PC-3 (cell line): ENCODE measurements at places on chromosomes 11 and 22. TPM values are rescaled to one million over a fixed set of nuclear protein-coding genes. Genes with fewer than 3 reads are reported as not detected.

- DNase-seq: no peak
- no peaks in the 10 kb centered on the region for H3K27me3 ChIP-seq
- H3K4me1 ChIP-seq: no peaks in the 10 kb centered on the region
- H3K27ac ChIP-seq: no peak overlapping the region
- no peaks in the 10 kb centered on the region; the same call in 1 of the 2 replicates for H3K36me3 ChIP-seq
- H3K4me3 ChIP-seq: no peak overlapping the region
Measured at GRCh38 chr11:31798057-31798553, 13.0 kb downstream of the PAX6 start.

- H3K4me1 ChIP-seq: no peaks in the 10 kb centered on the region
- no peak for DNase-seq
- H3K27me3 ChIP-seq: no peaks in the 10 kb centered on the region
- no peak overlapping the region for H3K4me3 ChIP-seq
Measured at GRCh38 chr22:32880061-32880460, 78.6 kb downstream of the TIMP3 start.

Gene NCAM1
- total RNA-seq: not detected in 2 replicates

Gene RBM14
- 79.3 and 119 TPM in 2 replicates for total RNA-seq

Gene NOX4
- not detected in 2 replicates for total RNA-seq

DNA sequence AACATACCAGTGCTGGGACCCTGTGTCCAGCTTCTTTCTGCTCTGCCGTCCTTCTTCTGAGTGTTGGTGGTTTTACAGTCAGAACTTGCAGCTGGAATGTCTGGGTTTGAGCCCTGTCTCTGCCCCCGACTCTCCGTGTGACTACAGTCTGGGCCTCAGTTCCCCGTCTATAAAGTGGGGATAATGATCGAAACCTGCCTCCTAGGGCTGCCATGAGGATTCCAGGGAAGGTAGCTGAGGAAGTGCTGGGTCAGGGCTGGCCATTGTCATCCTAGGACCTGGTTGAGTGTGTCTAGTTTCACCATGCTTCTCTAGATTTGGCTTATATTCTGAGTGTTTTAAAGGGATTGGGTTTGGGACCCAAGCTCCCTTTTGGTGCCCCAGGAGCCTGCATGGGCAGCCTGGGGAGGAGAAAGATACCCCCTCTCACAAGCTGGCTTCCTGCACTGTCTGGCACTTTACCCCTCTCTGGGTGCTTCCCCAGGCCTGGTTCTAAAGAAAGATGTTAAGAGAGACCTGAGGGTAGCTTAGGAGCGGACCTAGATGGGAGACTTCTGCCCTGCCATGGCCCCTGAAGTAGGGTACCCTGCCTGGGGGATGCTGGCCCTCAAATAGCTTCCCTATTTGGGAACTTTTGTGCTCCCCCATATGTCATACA is 49.9 kb downstream of the TSPAN18 start:
- H3K27me3 ChIP-seq: peaks cover 31% of the 10 kb centered on the region
- no peak overlapping the region for H3K4me3 ChIP-seq
- DNase-seq: no peak
- no peak overlapping the region for H3K27ac ChIP-seq
- H3K36me3 ChIP-seq: no peaks in the 10 kb centered on the region

GRCh38 chr11:113296447-113297205 is 17.8 kb upstream of the TTC12 start:
- DNase-seq: no peak
- H3K27ac ChIP-seq: no peak overlapping the region
- H3K36me3 ChIP-seq: no peaks in the 10 kb centered on the region
- peaks cover 24% of the 10 kb centered on the region for H3K27me3 ChIP-seq
- no peak overlapping the region for H3K4me3 ChIP-seq

DNA sequence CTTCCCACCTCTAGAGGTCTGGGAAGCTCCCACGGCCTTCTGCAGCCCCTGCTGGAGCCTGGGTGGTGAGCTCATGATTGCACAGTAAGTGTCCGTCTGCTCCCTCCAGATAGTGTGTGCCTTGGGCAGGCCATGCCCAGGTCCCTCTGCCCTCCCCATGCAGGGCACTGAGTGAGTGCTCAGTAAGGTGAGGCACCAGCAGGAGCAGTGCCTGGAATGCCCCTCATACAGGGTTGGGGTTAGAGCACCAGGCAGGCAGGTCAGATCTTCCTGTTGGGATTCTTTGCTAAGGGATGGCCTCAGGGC is 50.3 kb downstream of the NAT10 start:
- no peak overlapping the region for H3K4me3 ChIP-seq
- H3K36me3 ChIP-seq: 0 out of 2 replicates have a peak, but pooled peaks cover 2% of the 10 kb centered on the region
- H3K27me3 ChIP-seq: no peaks in the 10 kb centered on the region
- DNase-seq: no peak
- H3K4me1 ChIP-seq: no peaks in the 10 kb centered on the region
- no peak overlapping the region for H3K27ac ChIP-seq

GRCh38 chr11:11113626-11114025 is 239.4 kb downstream of the CSNK2A3 start:
- H3K27me3 ChIP-seq: peaks cover 43% of the 10 kb centered on the region
- no peak for DNase-seq
- no peaks in the 10 kb centered on the region for H3K36me3 ChIP-seq
- no peak overlapping the region for H3K4me3 ChIP-seq
- H3K4me1 ChIP-seq: no peaks in the 10 kb centered on the region
- no peak overlapping the region for H3K27ac ChIP-seq

DNA sequence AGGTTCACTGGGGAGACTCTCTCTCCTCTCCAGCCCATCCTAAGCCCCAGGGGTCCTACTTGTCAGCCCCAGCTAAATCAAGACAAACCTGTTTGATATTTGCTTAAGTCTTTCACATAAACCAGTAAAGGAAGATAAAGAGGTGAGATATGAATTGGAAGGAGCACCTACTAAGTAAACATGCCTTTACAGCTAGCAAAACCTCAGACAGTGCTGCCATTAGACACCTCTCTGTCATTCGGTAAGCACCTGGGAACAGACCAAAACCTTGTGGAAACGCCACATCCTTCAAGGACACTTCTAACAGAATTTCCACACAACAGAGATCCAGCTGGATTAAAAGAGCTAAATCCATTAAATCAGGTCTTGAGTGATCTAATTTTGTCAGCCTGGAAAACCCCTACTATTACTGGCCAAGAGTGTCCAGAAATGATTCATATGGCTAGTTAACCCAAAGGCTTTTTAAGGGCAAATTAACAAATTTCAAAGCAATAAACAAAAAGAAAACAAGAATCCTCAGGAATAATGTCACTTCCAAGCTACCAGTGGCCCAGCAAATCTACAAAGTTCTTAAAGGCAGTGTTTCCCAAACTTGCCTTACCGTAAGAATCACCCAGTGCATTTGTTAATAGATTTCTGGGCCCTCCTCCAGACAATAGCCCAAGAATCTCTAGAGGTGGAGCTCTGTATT is 2.4 kb downstream of the VPS37C start:
- peaks cover 36% of the 10 kb centered on the region for H3K36me3 ChIP-seq
- peak overlapping the region; percentile 83 for H3K27ac ChIP-seq
- peak overlapping the region; percentile 55 for H3K4me3 ChIP-seq
- H3K27me3 ChIP-seq: no peaks in the 10 kb centered on the region
- peaks cover 45% of the 10 kb centered on the region for H3K4me1 ChIP-seq
- peak; percentile 93 for DNase-seq

DNA sequence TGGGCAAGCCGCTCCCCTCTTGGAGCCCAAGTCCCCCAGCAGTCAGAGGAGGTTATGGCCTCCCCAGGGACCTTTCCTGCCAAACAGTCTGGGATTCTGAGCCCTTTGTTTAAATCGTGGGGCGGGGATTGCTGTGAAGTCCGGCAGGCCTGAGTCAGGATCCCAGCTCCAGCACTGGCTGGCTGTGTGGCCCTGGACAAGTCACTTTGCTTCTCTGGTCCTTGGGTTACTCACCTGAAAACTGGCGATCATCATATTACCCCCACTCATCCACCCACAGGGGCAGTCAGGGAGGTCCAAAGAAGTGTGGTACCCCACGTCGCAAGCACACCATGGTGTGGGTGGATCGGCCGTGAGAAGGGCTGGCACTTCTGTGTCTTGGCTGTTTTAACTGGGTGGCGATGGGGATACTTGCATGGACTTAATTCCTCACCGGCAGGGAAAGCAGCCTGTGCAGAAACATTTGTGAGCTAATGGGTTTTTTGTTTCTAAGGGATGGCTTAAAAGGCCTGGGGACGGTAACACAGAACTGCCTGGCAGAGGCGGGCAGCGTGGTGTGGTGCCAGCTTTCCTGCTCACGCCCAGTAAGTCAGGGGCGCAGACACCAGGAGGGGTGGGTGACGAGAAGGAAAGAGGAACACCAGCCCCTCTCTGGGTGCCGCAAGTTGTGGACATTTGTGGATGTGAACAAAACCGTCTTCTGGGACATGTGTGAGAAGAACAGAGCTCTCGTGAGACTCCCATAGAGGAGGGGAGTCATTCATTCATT is 31.6 kb upstream of the PRR5 start:
- no peak overlapping the region for H3K27ac ChIP-seq
- no peak for DNase-seq
- H3K4me1 ChIP-seq: no peaks in the 10 kb centered on the region
- H3K4me3 ChIP-seq: no peak overlapping the region
- no peaks in the 10 kb centered on the region for H3K36me3 ChIP-seq

Gene WBP2NL
- total RNA-seq: 0.33 TPM in 1 of 2 replicates, not detected in the other

Gene ALDH3B1
- 26.0 and 28.1 TPM in 2 replicates for total RNA-seq

Gene GDPD4
- total RNA-seq: not detected in 2 replicates

Gene UBQLNL
- total RNA-seq: not detected in 2 replicates

DNA sequence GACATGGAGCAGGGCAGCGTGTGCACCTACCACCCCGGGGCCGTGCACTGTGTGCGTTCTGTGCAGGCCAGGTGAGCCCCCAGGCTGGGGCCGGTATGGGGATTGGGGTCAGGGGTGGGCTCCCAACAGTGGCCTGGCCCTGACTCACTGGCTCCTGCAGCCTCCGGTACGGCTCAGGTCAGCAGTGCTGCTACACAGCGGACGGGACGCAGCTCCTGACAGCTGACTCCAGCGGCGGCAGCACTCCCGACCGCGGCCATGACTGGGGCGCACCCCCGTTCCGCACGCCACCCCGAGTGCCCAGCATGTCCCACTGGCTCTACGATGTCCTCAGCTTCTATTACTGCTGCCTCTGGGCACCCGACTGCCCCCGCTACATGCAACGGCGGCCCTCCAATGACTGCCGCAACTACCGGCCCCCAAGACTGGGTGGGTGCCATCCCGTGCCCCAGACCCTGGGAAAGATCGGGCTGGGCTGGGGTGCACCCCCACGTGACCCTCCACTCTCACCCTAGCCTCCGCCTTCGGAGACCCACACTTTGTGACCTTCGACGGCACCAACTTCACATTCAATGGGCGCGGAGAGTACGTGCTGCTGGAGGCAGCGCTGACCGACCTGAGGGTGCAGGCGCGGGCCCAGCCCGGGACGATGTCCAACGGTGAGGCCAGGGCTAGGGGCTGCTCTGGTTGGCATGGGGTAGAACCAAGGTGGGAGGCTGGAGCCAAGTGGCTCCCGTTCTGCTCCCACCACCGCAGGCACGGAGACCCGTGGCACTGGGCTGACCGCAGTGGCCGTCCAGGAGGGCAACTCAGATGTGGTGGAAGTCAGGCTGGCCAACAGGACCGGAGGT is 4.4 kb downstream of the SUSD2 start:
- peaks cover 9% of the 10 kb centered on the region for H3K4me1 ChIP-seq
- no peaks in the 10 kb centered on the region for H3K27me3 ChIP-seq
- no peak overlapping the region for H3K27ac ChIP-seq

DNA sequence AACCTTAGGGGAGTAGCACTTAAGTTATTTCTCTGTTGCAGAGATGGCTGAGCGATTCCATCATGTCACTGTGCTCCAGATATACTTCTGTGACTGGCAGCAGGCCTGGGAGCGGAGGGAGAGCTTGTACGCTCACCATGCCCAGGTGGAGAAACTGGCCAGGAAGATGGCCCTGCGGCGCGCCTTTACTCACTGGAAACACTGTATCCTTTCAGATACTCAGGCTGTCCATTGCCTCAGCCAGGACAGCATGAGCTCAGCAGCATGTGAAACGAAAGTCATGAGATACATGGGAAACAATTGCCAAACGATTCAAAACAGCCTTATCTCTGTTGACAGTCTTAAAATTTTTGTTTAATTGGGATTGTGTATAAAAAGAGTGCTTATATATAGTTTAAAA is 78.9 kb downstream of the SFI1 start:
- no peak overlapping the region for H3K4me3 ChIP-seq
- H3K36me3 ChIP-seq: no peaks in the 10 kb centered on the region
- no peak for DNase-seq
- H3K27me3 ChIP-seq: no peaks in the 10 kb centered on the region

GRCh38 chr11:66417000-66417399 is 3.8 kb upstream of the NPAS4 start:
- H3K27ac ChIP-seq: no peak overlapping the region
- H3K27me3 ChIP-seq: peaks cover 51% of the 10 kb centered on the region
- peaks cover 12% of the 10 kb centered on the region for H3K4me1 ChIP-seq
- no peak for DNase-seq
- no peak overlapping the region for H3K4me3 ChIP-seq

Gene OR51E2
- not detected in 2 replicates for total RNA-seq

Gene CST6
- total RNA-seq: 74.5 and 84.2 TPM in 2 replicates

Gene PNPLA5
- not detected in 2 replicates for total RNA-seq

- H3K4me3 ChIP-seq: no peak overlapping the region
- H3K36me3 ChIP-seq: no peaks in the 10 kb centered on the region
- H3K4me1 ChIP-seq: peaks cover 6% of the 10 kb centered on the region; the same call in 1 of the 2 replicates
- H3K27me3 ChIP-seq: no peaks in the 10 kb centered on the region
- no peak overlapping the region for H3K27ac ChIP-seq
Measured at GRCh38 chr22:44246615-44247326, 66.0 kb downstream of the SHISAL1 start.

DNA sequence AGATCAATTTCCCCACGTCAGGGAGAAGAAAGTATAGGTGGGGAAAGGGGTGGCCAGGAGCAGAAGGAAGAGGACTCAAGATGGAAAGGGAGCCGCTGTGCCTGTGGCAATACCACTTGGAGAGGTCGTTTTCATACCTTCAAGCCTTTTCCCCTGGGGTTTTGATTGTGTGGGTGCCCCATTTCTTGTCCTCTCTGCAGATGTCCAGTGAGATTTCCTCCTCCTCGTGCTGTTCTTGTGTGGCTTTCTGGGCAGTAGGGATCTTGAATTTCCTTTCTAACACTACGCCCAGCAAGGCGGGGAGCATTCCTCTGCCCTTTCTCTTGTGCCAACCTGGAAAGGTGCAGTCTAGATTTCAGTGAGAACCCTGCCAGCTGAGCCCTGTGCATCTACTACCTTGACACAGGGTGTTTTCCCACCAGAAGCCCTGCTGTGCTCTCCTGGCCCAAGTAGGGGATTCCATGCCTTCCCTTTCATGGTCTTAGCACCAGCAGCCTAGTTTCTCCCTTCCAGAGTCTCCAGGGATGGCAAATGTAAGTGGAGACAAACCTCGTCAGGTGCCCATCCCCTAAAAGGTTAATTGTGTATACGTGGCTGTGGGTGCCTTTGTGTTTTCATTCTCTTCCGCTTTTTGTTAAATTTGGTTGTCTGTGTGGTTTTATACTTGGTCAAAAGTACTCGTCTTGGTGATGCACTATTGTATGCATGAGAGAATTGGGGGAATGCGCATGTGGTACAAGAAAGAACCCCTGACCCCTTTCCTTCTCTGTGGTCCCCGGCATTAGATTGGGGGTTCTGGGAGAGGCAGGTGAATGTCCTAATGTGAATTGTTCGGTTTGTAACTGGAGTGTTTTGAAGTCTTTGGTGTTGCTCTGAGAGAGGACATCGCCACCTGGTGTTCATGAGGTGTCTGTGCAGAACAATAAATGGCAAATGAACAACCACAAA is 71.4 kb upstream of the MPEG1 start:
- H3K36me3 ChIP-seq: no peaks in the 10 kb centered on the region
- DNase-seq: peak; percentile 71
- H3K4me3 ChIP-seq: no peak overlapping the region
- H3K4me1 ChIP-seq: no peaks in the 10 kb centered on the region
